SIG-M5 (cell line): ENCODE measurements at places on chromosomes 2 and 18.

DNA sequence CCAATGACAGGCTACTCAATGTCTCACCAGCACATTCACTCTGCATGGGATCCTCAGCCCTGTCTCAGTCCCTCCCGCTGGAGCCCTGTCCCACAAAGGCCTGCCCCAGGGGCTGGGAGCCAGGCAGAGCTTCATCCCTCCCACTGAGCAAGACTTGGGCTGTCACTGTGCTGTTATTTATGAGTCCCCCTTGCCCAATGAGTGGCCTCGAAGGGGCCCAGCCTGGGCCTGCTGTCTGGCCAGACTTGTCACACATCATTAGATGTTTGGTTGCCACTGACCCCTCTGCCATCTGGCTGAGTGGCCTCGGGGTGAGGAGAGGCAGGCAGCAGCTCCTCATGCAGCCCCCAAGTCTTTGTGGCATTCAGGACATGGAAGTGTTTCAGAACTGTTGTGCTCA lies 330.6 kb upstream of the SKOR2 start:
- no peak for DNase-seq

DNA sequence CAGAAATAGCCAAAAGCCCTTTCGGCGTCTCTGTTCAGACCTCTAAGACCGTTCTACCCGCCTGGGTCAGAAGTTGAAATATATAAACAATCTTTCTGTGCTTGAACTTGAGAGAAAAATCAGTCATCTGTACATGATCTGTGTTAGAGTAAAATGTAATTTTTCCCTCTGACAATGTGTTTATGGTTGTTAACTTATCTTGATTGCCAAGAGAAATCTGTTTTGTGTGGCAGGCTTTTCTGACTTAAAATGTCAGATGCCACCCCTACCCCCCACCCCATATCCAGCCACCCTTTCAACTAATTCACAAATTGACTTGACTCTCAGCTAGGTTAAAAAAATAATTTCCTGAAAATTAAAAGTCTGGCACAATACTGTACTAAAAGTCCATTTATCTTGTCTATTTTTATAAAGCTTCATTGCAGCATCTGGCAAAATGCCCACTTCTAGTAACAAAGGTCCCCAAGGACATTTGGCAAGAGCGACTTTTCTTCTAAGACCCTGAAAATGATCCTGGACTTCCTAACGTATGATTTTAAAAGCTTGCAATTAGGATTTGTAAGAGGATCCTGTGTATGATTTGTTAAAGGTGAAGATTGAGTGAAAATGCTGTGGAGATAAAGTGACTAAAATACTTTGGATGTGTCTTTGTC lies 304.2 kb downstream of the EPHA4 start:
- no peak for DNase-seq

DNA sequence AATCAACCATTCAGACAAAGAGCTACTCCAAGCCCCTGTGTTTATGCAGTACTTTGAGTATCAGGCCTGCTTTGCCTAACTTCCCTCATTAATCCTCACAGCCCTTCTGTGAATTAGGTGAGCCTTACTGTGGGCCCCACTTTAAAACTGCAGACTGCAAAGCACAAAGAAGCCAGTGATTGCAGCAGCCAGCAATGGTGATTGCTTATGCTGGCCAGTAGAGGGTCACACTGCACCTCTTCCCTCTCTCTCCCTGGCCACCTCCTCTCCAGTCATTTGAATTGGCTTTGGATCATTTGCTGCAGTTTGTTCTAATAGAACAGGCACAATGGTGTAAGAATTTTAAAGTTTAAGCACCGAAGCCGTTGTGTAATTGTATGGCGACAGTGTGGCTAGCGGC lies 229.9 kb downstream of the AGPS start:
- DNase-seq, result no peak

GRCh38 chr18:27604583-27604982 lies 419.5 kb upstream of the CHST9 start:
- DNase-seq, result no peak

DNA sequence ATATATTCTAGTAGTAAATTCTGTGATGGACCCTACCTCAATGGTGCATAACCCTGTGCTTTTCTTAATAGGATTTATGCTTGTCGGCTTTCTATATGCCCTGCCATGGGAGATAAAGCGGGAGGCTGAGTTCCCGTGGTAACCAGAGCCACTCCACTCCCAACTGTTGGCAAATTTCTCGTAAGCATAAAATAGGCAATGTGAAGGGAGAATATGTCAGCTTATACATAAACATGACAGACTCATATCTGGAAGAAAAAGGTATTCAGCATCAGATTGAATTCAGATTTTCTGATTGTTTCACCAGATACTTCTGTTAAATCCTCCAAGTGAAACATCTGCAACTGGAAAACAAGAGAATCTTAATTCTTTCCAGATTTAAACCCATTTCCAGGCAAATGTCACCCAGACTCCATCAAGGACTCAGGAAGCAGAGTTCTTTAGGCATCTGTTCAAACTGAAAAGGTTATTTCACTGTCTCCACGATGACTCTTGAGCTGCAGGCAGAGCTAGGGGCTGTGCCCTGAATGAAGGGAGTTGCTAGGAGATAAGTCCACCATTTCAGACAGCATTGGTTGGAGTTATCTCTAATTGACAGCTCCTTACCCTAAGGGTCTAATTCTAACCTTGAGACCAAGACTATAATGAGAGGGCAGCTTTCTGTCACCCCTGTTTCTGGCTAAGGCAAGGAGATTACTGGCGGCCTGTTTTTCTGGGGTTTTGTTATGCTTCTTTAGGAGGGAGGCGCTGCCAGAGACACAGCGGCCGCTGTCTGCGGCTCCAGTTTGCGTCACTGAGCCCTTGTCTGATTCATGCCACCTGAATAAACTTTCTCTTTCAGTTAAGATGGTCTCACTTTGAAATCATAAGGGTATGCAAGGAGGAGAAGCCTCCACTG lies 381.3 kb downstream of the SOX11 start:
- no peak for DNase-seq

DNA sequence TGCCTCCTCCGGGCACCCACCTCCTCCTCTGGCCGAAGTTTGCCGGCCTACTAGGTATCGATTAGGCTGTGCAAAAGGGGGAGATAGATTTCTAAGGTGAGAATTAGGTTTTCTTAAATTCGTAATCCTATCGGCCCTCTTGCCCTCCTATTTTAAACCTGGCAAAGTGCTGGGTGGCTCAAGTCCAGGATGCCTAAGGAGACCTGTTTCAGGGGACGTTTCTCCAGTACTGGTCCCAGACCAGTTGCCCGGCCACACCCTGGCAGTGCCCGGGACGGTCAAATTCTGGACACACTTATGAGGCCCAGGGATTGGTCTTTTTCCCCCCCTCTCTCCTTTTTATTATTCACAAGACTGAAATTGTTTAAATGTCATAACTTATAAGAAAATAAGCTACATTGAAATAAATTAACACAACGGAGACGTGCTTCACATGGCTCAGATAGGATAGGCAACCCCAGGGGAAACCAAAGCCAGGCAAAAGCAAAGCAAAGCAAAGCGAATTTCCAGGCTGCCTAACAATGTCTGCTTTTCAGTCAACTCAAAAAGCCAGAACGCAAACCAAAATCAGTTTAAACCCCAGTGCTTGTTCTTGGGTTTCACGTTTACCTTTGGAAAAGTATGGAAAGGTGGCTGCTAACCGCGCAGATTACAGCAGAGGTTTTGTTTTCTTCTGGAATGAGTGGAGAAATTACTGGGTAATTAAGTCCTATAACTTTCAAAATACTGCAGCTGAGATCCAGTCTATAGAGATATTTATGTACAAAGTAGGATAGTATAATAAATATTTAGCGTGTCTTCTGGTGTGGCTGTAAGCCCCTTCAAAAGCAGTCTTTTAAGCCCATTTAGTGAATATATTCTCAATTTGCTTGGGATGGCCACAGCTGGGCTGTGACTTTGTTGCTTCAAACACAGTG lies 3.0 kb downstream of the GBX2 start:
- no peak for DNase-seq

DNA sequence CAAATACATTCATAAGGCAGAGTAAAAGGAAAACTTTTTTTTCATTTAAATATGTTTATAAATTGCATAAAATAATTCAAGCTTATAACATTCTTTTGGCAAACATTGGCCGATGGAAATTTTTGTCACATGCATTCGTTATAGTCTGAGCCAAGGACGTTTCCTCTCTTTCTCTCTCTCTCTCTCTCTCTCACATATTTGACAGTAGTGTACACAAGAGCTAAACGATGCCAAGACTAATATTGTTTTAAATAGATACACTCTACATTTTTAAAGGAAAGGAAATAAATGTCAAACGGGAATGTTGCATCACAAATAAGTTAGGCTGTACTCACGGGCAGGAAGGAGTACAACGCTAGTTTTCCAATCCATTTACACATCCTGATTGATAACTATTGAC lies 251.1 kb upstream of the SMIM21 start:
- DNase-seq, result no peak

GRCh38 chr18:79528846-79529245 lies 133.1 kb downstream of the NFATC1 start:
- DNase-seq, result no peak

DNA sequence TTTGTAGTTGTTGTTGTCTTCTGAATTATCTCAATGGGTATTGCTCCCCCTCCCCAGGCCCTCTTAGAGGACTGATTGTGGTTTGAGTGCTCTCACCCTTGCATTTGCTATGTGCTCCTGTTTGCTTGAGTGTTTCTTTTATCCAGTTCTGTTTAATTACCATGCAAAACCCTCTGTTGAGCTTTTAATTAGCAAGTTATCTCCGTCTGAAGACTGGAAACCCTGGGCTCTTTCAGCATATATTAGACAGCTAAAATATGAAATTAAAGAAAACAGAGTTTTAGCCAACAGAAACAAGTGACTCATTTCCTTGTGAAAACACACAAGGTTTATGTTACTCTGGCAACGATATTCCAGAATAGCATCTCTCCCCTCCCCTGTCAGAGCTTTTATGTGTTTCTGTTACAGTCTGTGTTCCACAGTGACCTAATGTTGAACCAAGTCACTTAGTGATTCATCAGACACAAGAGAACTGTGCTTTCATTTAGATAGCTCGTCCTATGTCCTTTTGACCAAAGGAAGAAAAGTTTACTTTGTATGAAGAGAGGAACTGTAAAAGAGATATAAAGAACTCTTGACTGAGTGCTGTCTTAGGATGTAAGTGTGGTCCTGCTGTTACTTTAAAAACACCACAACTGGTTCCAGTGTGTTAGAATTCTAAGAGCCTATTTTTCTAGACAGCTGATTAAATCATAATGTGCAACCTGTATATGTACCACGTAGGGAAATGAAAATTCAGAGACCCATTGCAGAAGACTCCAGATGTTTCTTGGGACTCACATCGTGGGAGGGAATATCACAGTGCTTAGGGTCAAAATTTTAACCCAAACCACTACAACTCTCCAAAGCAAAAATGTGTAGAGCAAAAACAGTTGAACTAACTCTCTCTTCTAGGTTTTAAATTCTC lies 172.8 kb upstream of the RBMS1 start:
- peak; percentile 22 for DNase-seq

- no peak for DNase-seq
Observed at GRCh38 chr2:41892476-41892875, 155.3 kb upstream of the PKDCC start.

- DNase-seq, result no peak
Observed at GRCh38 chr2:46410273-46411244, 68.8 kb upstream of the TMEM247 start.

DNA sequence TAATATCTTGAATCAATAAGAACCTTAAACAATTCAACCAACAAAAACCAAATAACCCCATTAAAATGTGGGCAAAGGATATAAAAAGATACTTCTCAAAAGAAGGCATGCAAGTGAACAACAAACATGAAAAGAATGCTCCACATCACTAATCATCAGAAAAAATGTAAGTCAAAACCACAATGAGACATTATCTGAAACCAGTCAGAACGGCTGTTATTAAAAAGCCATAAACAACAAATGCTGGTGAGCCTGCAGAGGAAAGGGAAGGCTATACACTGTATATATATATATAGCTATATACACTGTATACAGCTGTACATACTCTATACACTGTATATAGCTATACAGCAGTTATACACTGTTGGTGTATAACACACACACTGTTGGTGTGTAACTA lies 47.8 kb upstream of the GALNT13 start:
- no peak for DNase-seq

- DNase-seq, result no peak
Observed at GRCh38 chr2:60234274-60234986, 319.0 kb downstream of the BCL11A start.

DNA sequence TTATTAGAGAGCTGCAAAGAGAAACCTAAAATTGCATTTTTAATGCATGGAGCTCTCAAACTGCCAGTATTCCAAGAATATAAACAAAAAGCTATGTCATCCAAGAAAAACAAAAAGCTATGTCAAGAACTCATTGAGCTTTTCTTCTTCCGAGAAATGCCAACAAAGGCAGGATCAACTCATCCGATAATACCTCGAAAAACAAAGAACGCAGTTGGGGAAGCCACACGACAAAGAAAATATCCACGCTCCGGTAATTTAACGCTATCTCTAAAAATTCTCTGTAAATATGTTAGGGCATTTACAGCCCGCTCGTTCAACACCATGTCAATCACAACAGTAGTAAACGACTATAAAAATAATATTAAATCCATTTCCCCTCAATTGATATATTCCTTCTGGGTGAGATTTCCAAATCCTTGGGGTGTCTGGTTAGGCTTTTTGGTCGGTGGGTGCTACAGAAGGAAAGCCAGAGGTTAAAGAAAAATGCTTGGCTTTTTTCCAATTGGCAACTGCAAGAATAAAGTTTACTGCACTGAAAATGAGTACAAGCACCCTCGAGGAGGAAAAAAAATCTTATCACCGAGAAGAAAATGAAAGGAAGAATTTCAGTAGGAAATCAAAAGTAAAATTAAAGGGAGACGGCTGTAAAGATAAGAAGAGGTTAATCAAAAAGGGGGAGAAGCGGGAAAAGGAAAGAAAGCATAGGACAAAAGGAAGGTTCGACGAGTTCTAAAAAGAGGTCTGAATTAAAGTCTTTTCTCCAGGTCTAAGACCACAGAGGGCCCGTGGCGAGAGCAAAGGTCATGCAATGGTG lies 856 bp downstream of the TIA1 start:
- DNase-seq, result no peak

DNA sequence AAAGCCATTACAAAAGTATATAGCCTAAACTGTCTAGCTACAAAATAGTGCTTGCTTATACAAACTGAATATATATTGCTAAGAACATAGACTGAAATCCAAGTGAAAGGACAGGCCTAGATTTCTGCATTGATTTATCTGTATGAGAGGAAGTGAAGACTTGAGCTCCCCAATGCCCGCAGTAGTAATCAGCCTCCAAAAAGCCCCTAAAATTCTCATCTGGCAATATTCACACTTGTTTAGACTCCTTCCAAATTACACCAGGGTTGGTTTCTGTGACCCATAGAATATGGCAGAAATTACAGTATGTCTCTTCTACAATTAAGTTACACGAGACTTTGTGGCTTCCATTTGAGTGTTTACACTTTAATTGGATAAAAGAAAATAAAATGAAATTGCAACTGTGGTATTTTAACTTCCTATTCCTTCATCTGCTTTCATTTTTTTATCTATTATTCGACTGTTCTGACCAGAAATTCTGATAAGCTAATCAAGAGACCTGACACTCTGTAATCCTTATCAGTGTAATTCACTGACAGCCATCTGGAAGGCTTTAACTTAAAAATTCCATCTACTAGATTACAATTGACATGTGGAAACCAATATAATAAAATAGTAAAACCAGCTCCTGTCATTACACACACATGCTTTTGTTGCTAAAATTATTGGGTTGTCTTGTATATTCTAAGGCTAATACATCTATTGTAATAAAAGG lies 21.1 kb downstream of the ABCB11 start:
- no peak for DNase-seq

GRCh38 chr2:216015722-216016464 lies 2.5 kb upstream of the MREG start:
- no peak for DNase-seq

GRCh38 chr2:182724656-182725055 lies 8.6 kb downstream of the DNAJC10 start:
- no peak for DNase-seq
